GM23338 (cell line): ENCODE measurements at places on chromosomes 11 and 22.
A peak's percentile ranks its signal among the peaks of the same experiment; 100 is the strongest.

DNA sequence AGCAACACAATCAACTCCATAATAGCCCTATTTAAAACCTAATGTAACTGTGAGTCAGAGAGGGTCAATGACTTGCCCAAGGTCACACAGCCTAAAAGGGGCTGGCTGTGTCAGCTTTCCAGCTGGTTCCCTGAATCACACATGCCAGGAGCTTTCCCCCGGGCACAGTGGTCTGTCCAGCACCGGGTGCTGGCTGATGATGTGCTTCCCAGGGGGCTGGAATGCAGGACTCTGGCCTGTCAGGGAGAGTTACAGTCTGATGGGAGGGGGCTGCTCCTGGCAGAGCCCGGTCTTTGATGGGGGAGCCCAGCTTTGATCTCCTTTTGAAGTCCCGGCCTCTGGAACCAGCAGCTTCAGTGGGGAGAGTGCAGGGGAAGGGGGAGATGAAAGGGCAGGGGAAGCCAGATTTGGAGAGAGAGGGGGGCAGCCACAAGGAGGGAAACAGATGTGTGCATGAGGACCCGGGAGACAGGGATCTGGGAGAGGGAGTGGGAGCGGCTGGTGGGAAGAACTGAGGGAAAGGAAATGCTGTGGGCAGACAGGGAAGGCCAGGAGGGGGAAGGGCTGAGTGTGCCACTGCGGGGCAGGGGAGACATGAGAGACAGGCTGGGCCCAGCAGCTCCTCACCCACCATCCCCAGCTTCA is 102.7 kb downstream of the NECTIN1 start:
- no peak for DNase-seq

DNA sequence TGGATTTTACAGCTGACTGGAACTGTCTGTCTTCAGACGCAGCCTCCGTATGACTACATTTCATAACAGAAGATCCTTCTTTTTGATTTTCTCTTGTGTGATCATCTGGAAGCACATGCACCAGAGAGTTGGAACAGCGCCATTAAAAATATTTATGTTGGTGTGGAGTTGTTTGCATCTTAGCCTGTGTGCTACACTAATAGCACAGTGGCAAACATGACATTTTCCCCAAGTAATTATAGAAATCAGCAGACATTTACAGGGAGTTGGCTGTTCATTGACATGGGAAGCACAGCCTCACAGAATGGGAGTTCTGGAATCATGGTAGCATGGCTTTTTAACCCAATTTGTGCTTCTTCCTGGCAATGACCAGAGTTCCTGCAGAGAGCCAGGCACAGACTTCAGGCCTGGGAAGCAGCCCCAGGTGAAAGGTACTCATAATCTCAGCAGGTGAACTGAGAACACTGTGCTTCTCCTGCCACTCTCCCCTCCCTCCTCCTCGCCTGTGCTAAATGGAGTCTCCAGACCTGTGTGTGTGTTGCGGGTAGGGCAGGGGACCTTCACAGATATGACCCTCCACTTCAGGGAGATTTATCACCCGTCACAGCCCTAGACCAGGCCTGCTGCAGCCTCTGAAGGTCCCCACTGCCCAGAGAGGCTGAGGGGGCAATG is 82.8 kb upstream of the PLET1 start:
- DNase-seq, result no peak

DNA sequence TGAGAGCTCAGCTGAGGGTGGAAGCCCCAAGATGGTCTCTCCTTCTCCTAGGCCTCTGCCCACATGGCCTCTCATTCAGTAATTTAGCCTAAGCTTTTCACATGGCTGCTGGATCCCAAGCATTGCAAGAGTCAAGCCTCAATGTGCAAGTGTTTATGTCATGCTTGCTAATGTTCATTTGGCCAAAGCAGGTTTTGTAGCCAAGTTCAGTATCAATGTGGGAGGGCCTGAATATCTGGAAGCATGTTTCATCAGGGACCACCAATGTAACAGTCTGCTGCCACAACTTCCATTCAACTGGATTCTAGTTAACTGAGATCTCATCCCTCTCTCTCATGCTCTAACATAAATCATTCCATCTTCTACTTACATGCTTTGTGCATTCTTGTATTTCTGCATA is 8.5 kb upstream of the SYTL2 start:
- DNase-seq, result no peak

DNA sequence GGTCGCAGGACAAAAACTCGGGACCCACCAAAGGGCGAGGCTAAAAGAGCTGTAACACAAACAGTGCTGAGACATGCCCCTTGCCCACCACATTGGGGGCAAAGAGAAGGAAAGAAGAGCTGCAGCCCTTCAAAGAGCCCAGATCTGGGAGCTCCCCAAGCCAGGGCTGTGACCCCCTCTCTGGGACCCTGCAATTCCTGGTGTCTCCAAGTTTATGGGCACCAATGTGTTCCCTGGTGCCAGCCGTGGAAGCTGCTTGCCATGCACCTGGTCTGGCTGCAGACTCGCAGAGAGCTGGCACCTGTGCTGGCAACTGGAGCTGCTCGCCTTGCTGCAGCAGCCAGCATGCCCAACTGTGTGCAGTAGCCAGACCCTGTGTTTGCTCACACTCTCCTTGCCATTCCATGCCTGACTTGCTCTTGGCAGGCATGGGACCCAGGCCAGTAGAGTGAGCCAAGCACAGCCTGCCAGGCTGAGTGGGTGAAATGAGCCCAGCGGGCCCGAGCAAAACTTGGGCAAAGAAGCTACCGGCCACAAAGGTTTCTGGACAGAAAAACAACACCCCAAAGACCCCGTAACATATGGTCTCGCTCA is 16.0 kb downstream of the RRP8 start:
- DNase-seq, result no peak

GRCh38 chr11:14619603-14620531 is 23.7 kb upstream of the PDE3B start:
- DNase-seq, result no peak

GRCh38 chr11:19938866-19939265 is 221.4 kb downstream of the DBX1 start:
- DNase-seq, result no peak

DNA sequence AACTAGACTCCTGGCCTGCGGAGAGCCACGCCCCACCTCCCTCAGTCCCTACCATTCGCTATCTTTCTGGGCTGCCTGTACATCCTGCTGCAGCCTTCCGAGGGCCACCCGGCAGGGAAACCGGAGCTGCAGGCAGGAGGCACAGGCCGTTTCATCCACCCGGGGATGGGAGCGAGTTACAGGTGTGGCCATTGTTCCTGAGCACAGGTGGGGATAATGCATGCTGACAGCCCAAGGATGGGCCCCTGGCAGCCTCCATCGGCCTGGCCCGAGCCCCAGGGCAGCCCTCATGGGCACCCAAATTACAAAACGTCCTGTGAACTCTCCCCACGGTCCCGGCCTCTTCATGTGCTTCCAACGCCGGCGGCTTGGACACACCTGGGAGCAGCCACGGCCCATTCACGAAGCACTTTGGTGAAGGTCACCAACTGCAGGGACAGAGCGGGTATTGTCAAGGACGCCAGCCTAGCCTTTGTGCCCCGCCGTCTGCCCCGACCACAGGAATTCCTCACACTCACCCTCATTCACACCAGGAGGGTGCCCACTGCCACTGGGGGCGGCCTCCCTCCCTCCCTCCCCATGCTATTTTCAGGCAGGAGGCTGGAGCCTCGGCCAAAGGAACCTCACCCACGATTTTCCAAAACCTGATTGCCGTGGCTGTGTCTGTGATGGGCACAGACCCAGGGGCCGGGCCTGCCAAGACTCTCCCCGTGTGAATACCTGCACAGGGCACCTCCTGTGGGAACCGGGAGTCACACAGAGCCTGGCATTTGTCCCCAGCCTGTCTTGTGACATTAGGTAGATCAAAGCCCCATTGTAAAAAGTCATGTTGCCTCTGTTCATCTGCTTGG is 42.1 kb upstream of the MYEOV start:
- no peak for DNase-seq

- no peak for DNase-seq
These were observed 813.3 kb upstream of the RAG2 start for GRCh38 chr11:37411289-37411688.

GRCh38 chr11:106306942-106307341 is 229.5 kb downstream of the AASDHPPT start:
- no peak for DNase-seq

GRCh38 chr11:59224351-59224928 is 11.7 kb upstream of the MPEG1 start:
- DNase-seq, result no peak

DNA sequence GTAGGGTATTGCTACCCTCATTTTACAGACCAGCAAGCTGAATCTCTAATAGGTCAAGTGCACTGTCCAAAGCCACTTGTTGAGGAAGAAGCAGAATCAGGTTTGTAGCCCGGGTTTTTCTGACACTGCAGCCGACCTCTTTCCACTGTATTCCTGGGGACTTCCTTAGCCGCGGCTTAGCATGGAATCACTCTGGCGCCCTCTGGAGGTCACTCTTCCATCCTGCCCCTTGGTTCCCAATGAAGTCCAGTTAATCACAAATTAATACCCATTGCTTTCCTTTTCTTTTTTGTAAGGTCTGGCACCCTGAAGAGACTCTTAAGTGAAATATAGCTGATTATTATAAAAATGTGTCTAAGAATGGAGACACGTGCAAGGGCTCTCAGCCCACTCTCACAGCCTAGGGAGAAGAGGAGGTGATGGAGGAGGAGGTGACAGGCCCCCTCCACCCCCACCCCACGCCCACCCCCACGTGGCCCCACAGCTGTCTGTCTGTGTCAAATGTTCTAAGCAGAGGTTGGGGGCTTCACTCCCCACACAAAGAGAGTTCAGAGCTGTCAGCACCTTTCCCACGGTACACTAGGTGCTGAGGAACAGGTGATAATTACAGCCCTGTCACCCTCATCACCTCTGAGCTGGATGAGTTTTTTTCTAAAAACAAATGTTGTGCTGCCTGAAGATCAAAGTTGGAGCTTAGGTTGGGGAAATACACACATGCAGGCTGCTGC is 57.7 kb upstream of the DRD2 start:
- DNase-seq, result peak; percentile 93

DNA sequence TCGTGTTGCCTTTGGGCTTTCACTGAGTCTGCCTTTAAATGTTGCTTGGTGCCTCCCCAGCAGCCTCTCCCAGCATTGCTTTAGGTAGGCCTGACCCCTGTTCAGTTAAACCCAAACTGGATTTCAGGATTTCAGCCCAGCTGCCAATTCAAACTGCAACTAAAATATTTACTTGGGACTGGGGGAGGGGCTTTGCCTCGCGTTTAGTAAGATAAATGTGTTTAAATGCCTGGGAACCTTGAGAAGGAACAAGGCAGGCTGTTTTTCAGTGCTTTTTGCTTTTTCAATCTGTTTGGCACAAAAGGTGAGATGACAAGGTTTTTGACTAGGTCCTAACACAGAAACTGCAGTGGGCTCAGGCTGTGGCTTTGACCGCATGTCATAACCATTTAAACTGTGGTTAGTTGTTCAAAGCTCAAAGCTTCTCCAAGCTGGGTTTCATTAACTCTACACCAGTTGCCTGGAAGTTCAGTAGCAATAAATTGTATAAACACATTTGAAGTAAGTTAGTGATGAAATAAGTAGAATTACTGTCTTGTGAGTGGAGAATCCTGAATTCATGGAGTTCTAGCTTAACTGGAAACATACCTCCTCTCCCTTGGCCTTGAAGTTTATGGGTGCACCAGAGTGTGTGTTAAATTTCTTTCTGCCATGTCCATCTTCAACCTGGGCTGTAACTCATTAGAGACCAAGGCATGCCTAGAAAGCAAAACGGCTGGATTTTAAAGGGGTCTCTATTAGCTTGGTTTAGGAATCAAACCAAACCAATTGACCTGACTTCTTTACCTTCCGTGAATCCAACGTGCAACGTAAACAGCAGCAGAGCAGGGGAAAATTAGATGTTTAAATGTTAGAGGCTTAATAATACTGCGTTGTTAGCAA is 3.6 kb downstream of the PKNOX2 start:
- DNase-seq, result peak; percentile 37

DNA sequence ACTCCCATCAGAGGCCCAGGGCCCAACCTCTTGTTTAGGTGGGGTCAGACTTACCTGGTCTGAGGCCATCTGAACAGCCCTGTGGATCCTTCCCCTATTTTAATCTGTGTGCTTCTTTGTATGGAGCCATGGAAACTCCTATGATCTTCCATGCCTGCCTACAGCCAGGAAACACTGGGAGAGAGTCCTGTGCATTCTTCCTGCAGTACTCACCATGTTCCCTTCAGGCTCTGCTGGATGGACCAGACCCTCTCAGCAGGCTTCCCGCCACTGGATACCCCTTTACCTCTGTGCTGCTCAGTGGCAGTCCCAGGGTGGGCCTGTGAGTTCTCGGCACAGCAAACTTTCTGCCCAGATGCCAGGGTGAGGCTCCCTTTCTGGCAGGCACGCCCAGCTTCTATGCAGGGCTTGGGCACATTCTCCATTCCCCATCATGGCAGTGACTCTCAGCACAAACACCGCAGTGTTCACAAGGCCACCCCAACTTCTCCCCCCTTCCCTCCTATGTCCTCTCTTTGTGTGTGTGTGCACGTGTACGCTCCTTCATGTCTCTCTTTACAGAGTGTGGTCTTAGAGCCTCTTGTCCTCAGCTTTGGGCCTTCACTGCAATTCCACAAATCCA is 34.8 kb downstream of the NEU3 start:
- DNase-seq, result no peak

DNA sequence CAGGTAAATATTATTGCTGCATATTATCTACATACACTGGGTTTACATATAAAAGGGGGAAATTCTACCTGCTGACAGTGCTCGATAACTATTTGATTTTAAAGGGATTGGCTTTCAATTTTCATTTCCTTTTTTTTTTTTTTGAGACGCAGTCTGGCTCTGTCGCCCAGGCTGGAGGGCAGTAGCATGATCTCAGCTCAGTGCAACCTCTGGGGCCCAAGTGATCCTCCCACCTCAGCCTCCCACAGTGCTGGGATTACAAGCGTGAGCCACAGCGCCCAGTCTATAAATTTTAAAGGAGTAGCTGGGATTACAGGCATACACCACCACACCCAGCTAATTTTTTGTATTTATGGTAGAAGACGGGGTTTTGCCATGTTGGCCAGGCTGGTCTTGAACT is 3.2 kb upstream of the PCF11 start:
- DNase-seq, result no peak

DNA sequence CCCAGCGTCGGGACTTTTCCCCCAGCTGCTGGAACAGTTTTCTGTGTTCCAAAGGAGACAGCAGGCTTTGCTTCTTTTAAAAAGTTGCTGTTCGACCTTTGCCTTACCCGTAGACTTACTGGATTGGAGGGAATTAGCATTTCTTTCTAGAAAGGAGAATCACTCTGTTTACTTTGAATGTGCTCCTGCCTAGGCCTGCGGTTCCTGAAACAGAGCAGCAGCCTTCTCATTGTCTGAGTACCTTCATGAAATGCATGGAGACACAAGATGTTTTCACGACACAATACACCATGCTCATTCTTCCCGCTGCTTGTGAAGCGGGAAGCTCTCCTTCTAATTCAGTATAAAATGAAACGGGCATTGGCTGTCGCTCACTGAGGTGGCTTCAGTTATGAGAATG is 196.2 kb downstream of the TBC1D22A start:
- no peak for DNase-seq

GRCh38 chr22:17093081-17093480 is 8.3 kb downstream of the IL17RA start:
- DNase-seq, result no peak

GRCh38 chr11:2945757-2946287 is 16.6 kb upstream of the PHLDA2 start:
- peak; percentile 39 for DNase-seq
